ENCODE measurements at places on chromosomes 7 and 10. TPM values are rescaled to one million over a fixed set of nuclear protein-coding genes. Genes with fewer than 3 reads are reported as not detected.

RBP3 gene
- total RNA-seq: not detected

PPP1R17 gene
- not detected for total RNA-seq

IL6 gene
- 6.5 TPM for total RNA-seq

ERVW-1 gene
- not detected for total RNA-seq

DNA sequence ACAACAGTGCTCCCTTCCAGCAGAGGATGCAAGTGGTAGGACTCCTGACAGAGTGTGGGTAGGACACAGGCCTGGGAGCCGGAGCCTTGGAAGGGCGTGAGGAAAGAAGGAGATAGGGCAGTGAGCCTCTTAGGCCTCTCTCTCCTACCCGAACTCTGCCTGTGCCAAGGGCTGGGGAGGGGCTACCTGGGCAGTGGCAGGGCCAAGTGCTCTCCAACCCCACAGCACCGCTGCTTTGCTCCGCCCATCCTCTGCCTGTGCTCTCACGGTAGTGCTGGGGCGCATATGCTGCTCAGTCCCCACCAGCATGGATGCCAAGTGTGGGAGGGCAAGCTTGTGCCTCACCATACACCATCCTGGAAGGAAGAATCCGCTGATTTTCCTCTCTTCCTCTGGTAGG is 7.5 kb downstream of the FAM131B start:
- DNase-seq: peak; percentile 79

- no peak for DNase-seq
These were observed 50.3 kb downstream of the SEMA3C start for GRCh38 chr7:80868566-80868965.

GRCh38 chr10:22780474-22780885 is 66.1 kb upstream of the PIP4K2A start:
- DNase-seq: no peak

GRCh38 chr10:75527542-75527941 is 96.1 kb downstream of the LRMDA start:
- DNase-seq: no peak

DNA sequence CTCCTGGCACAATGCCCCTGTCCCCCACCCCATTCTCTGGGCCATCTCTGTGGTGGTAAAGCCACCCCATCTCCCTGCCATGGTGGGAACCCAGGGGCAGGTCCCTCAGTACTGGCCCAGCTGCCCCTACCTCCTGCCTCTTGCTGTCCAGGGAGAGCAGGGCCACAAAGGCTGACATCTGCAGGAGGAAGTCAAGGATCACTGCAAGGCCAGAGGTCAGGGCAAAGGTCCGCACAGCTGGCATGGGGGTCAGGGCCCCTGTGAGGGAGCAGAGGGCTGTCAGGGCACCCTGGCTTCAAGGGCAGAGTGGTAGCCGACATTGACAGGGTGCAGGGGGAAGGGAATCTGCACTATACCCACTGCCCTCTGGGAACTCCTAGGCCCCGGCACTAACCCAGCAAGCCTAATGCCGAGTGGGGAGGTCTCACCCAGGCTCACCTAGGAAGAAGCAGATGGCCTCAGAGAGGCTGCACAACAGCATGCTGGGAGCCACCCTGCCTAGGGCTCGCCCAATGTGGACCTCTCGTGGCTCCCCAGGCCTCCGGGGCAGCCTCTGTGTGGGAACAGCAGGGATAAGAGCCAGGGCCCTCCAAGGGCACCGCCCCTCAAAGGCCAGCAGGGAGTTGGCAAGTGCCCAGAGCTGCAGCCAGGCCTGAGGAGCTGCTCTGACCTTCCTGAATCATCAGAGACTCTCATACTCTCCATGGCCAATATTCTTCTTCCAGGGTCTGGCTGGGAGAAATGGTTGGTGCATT is 7.7 kb downstream of the NPC1L1 start:
- DNase-seq: no peak

DNA sequence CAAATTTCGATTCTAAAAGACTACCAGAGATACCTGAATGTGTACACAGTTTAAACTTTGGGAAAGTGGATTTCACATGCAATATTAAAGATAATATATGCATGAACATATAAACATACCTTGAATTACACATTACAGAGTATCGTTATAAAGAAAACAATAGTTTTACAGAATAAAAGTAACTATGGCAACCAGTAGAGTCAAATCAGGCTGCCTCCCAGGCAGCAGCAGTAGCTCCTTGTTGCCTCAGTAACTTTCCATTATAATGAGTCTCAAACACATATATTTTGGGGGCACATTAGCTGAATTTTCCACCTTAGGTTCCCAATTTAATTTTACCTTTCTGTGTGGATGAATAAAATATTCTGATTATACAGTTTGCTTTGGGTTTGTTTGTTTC is 164.4 kb upstream of the FEZF1 start:
- no peak for DNase-seq

DNA sequence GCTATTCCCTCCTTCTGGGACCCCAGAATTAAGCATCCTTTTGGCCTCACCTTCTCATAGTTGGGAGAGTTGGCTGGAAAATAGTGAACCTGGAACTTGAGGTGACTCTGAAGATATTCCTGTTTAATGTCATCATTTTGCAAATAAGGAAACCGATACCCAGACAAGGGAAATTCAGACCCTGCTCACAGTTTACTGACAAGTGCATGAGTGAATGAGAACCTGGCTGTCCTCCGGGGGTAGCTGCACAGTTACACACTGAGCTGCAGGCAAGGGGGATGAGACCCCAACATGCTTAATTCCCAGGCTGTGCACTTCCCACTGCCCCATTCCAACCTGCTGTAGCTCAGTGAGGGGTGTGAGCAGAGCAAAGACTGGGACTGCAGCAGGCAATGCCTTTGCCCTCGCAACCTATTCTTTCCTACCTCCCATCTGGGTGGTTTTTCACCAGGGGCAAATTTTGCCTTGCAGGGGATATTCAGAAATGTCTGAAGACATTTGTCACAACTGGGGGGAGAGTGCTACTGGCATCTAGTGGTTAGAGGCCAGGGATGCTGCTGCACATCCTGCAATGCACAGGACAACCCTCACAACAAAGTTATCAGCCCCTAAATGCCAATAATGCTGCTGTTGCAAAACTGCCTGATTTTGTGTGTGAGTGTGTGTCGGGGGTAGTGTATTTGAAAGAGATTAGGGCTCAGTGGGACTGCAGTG is 136.2 kb downstream of the SORCS3 start:
- DNase-seq: no peak

DNA sequence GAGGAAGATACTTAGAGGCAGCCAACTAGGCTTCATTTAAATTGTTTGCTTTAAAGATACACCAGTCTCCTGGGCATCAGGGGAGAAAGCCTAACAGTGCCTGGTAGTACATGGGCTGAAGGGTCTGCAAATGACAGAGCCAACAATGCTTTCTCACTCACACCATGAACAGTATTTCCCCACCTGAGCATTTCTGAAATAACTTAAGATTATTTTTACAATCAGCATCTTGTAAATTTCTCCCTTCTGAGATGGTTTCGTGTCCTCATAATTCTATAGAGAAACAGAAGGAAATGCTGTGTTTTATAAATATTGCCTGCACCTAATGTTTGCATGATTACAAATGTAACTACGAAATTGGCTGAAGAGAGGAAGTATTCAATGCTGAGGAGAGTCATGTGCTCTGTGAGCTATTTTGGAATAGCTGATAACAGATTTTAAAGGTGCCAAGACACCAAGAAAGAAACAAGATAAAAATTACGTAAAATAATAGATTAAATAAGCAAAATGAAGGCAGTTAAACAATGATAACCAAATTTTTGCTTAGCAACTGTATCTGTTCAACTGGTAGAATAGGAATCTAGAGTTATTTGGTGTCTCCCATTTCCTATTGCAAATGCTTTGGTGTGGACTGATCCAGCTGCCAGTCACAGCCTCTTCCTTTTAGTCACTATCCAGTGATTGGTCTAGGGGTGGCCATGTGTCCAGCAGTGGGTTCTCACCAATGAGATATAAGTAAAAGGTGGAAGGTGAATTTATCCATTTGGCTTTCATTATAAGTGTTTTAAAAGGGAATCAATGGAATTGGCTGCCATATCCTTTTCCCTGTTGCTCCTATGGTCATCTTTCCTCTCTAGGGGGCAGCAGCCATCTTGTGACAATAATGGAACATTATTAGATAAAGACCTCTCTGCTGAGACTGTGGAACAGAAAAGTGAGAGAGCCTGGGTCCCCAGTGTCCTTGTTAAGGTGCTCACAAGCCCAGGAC is 167.9 kb upstream of the SLC26A5 start:
- no peak for DNase-seq
